Stimulated activated CD4-positive, alpha-beta T cell treated with anti-CD3 and anti-CD28 coated beads, Interleukin-4, amount 100 ng/mL, for 48 hours (primary cell): ENCODE measurements at places on chromosomes 11 and 22.

DNA sequence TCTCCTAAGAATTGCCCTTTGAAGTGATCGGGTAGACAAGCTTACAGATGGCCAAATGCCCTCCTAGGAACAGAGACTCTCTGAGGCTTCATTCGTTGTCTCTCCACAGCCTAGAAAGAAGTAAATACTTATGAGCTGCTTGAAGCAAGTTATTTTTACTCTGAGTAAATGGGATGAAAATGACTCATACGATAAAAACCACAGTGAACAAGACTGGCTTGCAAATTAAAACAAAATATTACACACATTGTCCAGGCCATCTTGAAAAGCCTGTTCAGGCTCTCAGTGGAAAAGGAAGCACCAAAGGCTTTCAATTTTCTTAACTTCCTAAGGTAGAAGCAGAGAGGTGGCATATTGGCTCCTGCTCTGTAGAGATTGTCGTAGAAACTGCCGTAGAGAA lies 294.2 kb downstream of the NELL1 start:
- DNase-seq, result no peak

DNA sequence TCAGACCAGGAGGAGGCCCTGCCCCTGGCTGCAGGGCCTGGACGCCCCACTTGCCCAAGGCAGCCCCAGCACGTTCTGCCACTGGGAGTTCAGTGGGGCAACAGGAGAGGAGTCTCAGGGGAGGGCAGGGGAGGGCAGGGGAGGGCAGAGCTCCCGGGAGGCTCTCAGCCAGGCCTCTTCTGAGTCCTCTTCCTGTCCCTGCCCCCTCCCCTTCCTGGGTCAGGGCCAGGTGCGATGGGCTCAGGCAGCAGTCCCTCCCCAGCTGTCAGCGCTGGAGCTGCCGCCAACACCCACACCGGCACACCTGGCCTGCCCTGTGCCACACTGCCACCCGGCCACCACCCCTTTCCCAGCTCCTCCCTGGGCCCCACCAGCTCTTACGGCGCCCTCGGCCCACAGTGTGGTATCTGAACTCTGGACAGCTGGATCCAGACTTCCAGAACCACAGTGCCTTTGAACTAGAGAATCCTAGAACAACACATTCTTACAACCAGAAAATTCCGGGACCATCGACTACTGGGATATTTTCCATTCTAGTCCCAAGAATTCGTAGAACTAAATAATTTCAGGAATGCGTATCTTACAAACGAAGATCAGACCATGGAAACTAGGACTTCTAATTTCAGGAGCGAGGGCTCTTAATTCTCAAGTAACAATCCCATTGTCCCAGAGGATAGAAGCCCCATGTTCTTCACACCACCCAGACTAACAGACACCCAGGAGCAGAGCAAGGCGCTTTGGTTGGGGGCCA lies 21.8 kb downstream of the RPL3 start:
- no peak for DNase-seq

DNA sequence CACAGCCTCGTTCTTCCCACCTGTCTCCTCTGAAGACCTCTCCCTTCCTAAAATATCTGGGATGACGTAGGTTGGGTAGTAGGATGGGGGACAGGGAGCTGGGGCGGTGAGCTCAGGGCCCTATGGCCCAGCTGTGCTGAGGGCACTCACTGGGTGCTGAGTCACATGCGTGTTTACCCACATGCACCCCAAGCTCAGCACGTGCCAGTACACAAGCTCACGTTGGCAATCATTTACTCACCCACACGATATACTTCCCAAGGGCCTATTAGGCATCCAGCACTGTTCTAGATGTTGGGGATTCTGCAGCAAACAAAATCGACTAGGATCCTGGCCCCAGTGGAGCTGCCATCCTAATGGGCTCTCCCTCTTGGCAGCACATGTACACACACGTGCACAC lies 28.7 kb downstream of the ARAP1 start:
- no peak for DNase-seq

GRCh38 chr11:11731311-11732083 lies 109.7 kb upstream of the GALNT18 start:
- DNase-seq, result no peak

GRCh38 chr11:58222721-58223120 lies 6.0 kb downstream of the OR10Q1 start:
- DNase-seq, result no peak
